Myocyte (in vitro differentiated cells): ENCODE measurements at places on chromosomes 4 and X. TPM values are rescaled to one million over a fixed set of nuclear protein-coding genes. Genes with fewer than 3 reads are reported as not detected.

- peak; percentile 68 for DNase-seq
Observed at GRCh38 chr4:168797194-168797593, 212.9 kb downstream of the CBR4 start.

The PHOX2B gene
- total RNA-seq = not detected in 2 replicates

The SMIM31 gene
- total RNA-seq = not detected in 2 replicates

The FGF16 gene
- total RNA-seq = not detected in 2 replicates

The PRDM8 gene
- 14.7 and 15.4 TPM in 2 replicates for total RNA-seq

DNA sequence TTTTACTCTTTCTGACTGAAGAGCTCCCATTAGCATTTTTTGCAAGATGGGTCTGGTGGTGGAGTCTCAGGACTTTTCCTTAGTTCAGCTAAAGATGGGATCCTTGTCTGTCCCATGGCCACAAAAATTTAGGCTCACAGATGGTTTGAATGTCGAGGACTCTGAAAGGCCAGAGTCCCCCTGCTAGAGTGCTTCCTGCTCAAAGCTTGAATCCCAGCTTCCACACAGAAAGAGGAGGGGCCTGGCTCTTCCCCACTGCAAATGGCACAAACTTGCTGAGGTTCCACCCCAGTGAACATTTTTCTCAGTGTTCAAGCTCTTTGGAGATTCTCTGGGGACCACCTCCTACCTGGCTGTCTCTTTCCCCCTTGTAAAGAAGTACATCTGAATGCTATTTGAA is 64.7 kb upstream of the UGT2B15 start:
- no peak for DNase-seq

The RAB33A gene
- total RNA-seq = 0.29 TPM in 1 of 2 replicates, not detected in the other

- DNase-seq = no peak
Observed at GRCh38 chr4:184355857-184356256, 118.5 kb downstream of the IRF2 start.

- DNase-seq = no peak
Observed at GRCh38 chrX:2410279-2411020, 90.3 kb downstream of the DHRSX start.

The DAPP1 gene
- total RNA-seq = not detected in 2 replicates

- no peak for DNase-seq
Observed at GRCh38 chrX:49951524-49952193, 29.3 kb downstream of the CLCN5 start.

DNA sequence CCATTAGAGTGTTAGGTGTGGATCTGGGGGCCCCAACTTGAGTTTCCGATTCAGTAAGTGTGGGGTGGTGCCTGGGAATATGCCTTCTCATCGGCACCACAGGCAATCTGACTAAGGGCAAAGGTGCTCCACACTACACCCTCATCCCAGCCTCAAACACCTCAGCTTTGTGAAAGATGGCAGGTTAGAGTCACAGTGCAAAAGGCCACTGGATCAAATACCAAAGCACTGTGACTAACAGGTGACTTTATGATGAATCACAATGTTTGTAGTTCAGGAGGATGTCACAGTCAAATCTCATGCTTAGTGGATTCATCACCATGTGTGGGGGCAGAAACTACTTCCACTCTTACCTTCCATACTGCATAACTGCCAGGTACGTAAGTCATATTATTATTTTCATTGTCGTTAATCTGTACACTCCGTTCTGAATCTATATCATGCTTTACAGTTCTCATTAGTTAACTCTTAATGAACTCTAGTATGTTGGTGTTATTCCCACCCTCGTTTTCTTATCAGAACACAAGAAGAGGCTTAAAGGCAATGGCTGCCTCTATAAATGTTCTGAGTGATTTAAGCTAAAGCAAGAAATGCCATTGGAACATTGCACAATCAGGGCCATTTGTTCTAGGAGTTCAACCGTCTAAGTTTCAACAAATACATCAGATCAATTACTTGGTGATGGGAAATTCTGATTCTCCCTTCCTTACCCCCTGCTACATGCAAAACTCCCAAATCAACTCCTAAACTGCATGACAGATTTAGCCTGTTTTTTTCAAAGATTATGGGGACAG is 50.2 kb downstream of the PRKG2 start:
- no peak for DNase-seq

- DNase-seq = no peak
Observed at GRCh38 chrX:118652717-118653116, 74.7 kb upstream of the IL13RA1 start.

- DNase-seq = no peak
Observed at GRCh38 chr4:87970121-87970520, 5.4 kb upstream of the SPP1 start.

DNA sequence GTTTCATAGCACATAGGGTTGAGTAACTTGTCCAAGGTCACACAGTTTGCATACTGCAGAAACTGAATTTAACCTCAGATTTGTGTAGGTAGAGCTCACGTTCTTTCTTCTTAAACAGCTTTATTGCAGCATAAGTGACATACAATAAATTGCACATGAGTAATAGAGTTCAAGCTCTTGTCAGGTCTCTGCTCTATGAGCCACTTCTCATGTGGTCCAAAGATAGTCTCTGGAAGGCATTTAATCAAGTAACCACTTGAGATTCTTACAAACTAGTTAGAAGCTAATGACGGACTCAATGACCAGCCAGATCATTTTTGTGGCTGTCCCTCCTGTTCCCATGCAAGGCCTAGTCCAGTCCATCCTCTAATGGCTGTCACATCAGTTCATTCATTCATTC is 68.9 kb downstream of the MAOB start:
- no peak for DNase-seq

DNA sequence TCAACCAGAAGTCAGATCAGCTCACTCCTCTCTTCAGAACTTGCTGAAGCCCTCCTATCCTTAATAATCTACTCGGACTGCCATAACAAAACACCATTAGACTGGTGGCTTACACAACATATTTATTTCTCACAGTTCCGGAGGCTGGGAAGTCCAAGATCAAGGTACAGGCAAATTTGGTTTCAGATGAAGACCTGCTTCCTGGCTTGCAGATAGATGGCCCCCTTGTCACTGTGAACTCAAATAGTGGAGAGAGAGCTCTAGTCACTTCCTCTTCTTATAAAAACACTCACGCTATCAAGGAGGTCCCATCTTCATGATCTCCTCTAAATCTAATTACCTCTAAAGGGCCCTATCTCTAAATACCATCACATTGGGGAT is 125.1 kb downstream of the CAMK2D start:
- peak; percentile 39 for DNase-seq

DNA sequence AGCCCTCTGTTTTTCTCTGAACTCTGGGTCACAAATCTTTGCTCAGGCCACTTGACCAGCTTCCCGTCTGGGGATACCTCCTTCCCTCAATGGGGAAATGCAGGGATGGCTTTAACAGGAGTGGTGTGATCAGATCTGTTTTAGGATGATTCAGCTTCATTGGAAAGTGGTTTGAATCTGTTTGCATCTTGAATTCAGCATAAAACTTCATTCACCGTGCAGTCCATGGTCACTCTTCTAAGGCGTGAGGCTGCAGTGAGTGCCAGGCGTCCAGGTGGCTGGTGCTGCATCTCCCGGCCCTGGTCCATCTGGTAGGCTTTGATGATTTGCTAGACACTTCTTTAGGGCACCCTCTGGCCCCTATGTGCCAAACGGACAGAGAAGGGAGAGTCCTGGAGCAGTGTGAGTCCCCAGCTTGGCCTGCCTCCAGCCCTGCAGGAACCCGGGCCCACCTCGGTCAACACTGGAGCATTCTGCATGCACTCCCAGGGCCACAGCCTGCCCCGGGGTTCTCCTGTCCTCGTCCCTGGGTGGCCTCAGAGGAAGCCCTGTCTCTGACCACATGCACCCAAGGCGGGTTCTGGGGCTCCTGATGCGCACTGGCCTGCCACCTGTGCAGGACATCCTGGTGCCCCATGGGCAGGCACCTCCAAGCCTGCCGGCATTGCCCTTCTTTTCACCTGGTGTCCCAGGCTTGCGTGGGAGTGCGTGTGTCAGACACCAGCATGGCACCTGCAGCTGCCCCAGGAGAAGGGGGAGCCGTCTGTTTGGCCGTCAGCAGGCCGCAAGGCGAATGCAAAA is 251.5 kb upstream of the PSAPL1 start:
- no peak for DNase-seq

The CT45A1 gene
- not detected in 2 replicates for total RNA-seq

- DNase-seq = peak; percentile 47
Observed at GRCh38 chrX:19889582-19890342, 2.4 kb upstream of the SH3KBP1 start.

- peak; percentile 32 for DNase-seq
Observed at GRCh38 chr4:87838205-87838604, 5.4 kb downstream of the MEPE start.
